ENCODE measurements at places on chromosomes 12 and 14.
A peak's percentile ranks its signal among the peaks of the same experiment; 100 is the strongest.

DNA sequence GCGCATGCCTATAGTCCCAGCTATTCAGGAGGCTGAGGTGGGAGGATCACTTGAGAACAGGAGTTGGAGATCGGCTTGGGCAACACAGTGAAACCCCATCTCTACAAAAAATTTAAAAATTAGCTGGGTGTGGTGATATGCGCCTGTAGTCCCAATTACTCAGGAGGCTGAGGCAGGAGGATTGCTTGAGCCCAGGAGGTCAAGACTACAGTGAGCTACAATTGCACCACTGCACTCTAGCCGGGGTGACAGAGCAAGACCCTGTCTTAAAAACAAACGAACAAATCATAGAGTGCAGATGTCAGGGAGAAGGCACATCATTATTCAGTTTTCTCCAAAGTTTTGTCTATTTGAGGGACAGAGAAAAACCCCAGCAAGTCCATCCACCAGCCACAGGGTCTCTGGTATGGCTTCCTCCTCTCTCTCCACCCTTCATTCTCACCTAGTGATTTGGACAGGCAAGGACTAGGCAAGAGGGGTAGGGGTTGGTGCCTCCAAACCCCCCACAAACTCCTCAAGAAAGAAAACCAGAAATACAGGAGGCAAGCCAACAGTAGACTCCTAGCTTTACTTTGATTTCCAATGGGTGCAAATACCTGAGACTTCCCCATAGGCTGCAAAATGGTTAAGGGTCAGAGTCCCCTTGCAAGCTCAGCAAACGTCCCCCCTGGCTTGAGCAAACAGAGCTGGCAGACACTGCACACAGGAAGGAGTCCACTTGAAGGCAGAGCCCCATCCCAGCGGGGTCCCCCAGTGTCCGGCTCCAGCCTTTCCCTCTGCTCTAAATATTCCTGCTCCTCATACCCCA lies 26.5 kb upstream of the RPLP0 start:
- DNase-seq: no peak
- peaks cover 57% of the 10 kb centered on the region for H3K36me3 ChIP-seq
- peaks cover 65% of the 10 kb centered on the region for H3K4me1 ChIP-seq
- peak overlapping the region; percentile 80 for H3K4me3 ChIP-seq

GRCh38 chr12:2177003-2177402 lies 124.2 kb downstream of the CACNA1C start:
- no peaks in the 10 kb centered on the region for H3K4me1 ChIP-seq
- H3K4me3 ChIP-seq: no peak overlapping the region
- H3K27ac ChIP-seq: no peak overlapping the region
- H3K36me3 ChIP-seq: no peaks in the 10 kb centered on the region
- H3K27me3 ChIP-seq: peaks cover 70% of the 10 kb centered on the region
- DNase-seq: no peak

GRCh38 chr12:67760586-67761275 lies 112.2 kb downstream of the DYRK2 start:
- DNase-seq: no peak
- no peak overlapping the region for H3K4me3 ChIP-seq
- no peaks in the 10 kb centered on the region for H3K27me3 ChIP-seq
- H3K36me3 ChIP-seq: no peaks in the 10 kb centered on the region
- no peaks in the 10 kb centered on the region for H3K4me1 ChIP-seq

DNA sequence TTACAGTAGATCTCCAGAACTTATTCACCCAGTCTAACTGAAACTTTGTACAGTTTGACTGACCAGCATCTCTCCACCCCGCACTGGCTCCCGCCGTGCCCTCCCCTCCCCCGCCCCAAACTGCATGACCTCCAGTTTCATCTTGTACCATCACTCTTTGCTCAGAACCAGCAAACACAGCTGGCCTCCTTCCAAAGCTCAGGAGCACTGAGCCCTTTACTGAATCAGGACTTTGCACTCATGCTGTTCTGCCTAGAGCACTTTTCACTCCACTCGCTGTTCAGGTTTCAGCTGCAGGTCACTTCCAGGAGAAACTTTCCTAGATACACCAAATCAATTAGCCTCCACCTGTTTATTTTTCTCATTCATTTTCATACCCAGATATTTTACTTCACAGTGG lies 455.3 kb upstream of the PDE3A start:
- no peak for DNase-seq
- no peaks in the 10 kb centered on the region for H3K36me3 ChIP-seq
- peaks cover 26% of the 10 kb centered on the region for H3K27me3 ChIP-seq
- H3K4me3 ChIP-seq: no peak overlapping the region
- H3K4me1 ChIP-seq: no peaks in the 10 kb centered on the region

DNA sequence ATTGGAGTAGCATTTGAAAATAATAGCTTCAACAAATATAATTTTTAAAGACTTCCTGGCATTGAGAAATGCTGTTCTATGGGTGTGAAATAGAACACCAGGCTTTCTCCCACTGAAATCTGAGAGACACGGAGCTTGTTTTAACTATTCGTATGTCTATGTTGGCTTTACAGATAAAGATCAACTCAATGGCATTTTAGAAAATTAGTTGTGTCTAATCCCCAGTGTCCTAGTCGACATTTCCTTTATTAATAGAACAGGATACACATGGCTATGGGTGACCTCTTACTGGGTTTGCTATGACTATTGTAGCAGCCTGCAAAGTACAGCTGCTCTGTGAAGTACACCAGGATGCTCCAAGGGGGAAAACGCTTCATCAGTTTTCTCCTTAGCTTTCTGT lies 159.3 kb downstream of the SLC25A21 start:
- no peaks in the 10 kb centered on the region for H3K27me3 ChIP-seq
- H3K4me3 ChIP-seq: no peak overlapping the region
- no peak overlapping the region for H3K27ac ChIP-seq

DNA sequence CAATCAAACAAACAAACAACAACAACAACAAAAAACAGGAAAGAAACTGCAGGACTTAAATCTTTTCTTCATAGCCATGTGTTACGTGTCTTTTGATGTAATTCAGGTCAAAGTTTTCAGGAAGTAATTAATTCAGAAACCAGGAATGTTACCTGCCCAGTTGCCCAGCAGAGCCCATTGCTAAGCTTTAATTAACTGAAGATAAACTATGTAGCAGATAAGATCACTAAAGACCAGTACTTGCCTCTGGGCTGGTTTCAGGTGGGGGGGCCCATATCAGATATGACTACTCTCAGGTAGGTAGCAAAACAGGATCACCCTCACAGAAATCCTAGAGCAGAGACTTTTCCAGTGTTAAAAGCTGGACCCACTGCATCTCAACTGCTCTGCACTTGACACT lies 69.2 kb downstream of the LIN7A start:
- H3K27ac ChIP-seq: no peak overlapping the region
- no peaks in the 10 kb centered on the region for H3K36me3 ChIP-seq
- no peaks in the 10 kb centered on the region for H3K4me1 ChIP-seq
- H3K4me3 ChIP-seq: no peak overlapping the region
- no peak for DNase-seq

Measured in effector memory CD8-positive, alpha-beta T cell (primary cell).